Type B pancreatic cell (in vitro differentiated cells): ENCODE measurements at places on chromosomes 5 and 9. TPM values are rescaled to one million over a fixed set of nuclear protein-coding genes. Genes with fewer than 3 reads are reported as not detected.

The LTC4S gene
- total RNA-seq = 4.0 and 6.5 TPM in 2 replicates

- peaks cover 24% of the 10 kb centered on the region for H3K4me1 ChIP-seq
- DNase-seq = no peak
- H3K27me3 ChIP-seq = peaks cover 9% of the 10 kb centered on the region
These were observed 59.8 kb downstream of the NREP start for GRCh38 chr5:111697215-111697614.

GRCh38 chr5:54146916-54147315 lies 163.5 kb downstream of the ARL15 start:
- no peak for DNase-seq
- no peak overlapping the region for H3K4me3 ChIP-seq
- H3K4me1 ChIP-seq = peaks cover 7% of the 10 kb centered on the region
- H3K36me3 ChIP-seq = peaks cover 3% of the 10 kb centered on the region
- H3K27ac ChIP-seq = no peak overlapping the region
- no peaks in the 10 kb centered on the region for H3K27me3 ChIP-seq

The PCA3 gene
- 0.33 TPM in 1 of 2 replicates, not detected in the other for total RNA-seq

The FOXE1 gene
- total RNA-seq = 2.4 and 4.2 TPM in 2 replicates
